Bronchial epithelial cell (primary cell): ENCODE measurements at places on chromosomes 11 and 22. TPM values are rescaled to one million over a fixed set of nuclear protein-coding genes. Genes with fewer than 3 reads are reported as not detected.

GRCh38 chr22:29732883-29733282, 13.1 kb downstream of the CABP7 start:
- no peak for DNase-seq

Gene MCHR1
- total RNA-seq: not detected in 2 replicates

DNA sequence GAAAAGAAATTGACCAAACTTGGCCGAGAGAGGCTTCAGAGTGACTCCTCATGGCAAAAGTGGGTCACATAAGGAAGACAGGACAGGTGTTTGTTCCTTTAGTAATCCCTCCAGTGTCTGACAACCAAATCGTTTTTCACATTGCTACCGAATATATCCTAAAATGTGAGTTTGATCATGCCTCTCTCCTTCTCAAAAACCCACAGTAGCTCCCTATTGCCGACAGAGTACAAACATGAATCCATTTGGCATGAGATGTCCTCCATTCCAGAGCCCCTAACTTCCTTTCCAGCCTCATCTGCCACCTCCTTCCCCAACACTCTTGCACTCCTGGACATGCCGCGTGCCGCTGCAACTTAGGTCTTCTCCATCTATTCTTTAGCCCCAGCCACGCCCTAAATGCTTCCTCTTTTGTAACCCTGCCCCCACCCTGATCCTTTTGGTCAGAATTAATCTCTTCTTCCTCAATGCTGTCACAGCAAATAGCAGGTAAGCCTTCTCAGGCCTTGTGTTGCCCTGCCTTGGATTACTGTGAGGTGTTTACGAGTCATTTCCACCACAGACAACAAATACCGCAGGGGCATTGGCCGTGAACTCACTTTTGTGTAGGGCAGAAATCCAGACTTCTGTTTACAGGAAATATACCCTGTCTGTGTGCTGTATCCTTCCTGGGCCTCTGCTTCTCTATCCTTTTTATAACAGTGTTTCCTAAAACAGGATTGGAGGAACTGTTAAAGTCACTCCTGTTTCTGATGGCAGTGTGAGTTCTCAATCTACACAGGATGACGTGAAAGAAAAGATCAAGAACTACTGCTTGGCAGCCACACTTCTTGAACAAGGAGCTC, 66.0 kb upstream of the FTH1 start:
- DNase-seq: peak; percentile 24

- peak; percentile 97 for DNase-seq
These were observed 13.0 kb upstream of the MYEOV start for GRCh38 chr11:69280994-69281393.
